Cardiac muscle cell (in vitro differentiated cells and primary cell): ENCODE measurements at places on chromosomes 5 and 9.
A peak's percentile ranks its signal among the peaks of the same experiment; 100 is the strongest.

DNA sequence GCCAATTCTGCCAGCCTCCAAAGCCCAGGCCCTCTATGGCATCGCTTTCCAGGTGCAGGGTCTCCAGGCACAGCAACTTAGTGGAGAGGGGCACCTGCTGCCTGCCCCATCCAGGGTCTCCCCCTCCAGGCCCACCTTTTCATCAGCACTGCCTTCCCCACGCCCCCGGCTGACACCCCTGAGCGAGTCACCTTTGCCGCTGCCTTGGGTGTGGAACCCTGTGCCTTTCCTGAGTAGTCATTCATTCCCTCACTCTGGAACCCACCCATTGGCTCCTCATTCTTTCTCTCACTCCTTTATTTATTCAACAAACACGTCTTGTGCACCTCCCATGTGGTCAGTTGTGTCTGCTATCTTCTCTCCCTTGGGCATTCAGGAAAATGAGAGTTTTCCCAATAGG lies 14.5 kb upstream of the RPL26L1 start:
- DNase-seq, result no peak

- DNase-seq, result no peak
Observed at GRCh38 chr9:124456341-124457078, 6.3 kb downstream of the ADGRD2 start.

DNA sequence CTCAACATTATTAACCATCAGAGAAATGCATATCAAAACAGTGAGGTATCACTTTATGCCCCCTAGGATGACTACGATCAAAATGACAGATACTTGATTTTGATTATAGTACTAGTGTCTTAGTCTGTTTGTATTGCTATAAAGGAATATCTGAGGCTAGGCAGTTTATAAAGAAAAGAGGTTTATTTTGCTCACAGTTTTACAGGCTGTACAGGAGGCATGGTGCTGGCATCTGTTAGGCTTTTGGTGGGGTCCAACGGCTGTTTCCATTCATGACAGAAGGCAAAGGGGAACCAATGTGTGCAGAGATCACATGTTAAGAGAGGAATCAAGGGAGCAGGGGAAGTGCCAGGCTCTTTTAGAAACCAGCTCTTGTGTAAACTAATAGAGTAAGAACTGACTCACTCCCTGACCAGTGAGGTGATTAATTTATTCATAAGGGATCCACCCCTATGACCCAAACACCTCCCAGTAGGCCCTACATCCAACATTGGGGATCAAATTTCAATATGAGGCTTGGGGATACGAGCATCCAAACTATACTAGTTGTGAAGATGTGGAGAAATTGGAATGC lies 16.0 kb upstream of the AFF4 start:
- no peak for DNase-seq

GRCh38 chr9:136210276-136210675 lies 5.3 kb upstream of the LHX3 start:
- no peak for DNase-seq

- no peak for DNase-seq
Observed at GRCh38 chr9:89601856-89602562, 2.8 kb upstream of the GADD45G start.

- DNase-seq, result no peak
Observed at GRCh38 chr9:131826966-131827525, 87.2 kb upstream of the RAPGEF1 start.

DNA sequence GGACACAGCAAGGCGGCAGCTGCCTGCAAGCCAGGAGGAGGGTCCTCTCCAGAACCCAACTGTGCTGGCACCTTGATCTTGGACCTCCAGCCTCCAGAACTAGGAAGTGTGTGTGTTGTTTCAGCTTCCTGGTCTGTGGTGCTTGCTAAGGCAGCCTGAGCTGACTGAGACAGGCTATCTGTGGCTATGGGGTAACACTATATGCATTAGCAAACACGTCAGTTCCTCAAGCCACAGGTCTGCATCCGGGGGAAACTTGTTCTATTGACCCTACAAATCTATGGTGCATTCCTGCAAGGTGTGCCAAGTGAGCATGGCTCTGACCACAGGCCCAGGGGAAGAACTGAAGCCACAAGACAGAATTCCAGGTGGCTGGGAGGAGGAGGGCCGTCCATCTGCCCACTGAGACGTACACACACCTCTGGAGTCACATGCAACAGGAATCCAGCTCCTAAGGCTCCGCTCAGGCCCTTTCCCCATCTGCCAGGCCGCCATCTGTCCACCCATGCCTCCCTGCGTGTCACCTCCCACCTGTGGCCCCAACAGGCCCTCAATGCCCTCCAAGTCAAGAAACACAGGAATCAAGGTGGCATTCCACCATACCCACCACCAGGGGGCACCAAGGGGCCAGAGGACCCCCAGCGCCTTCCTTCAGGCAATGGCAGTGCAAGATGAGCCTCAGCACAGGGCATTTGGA lies 174.9 kb downstream of the ROR2 start:
- DNase-seq, result peak; percentile 71
